ENCODE measurements at places on chromosomes 3 and 15.

- DNase-seq, result no peak
Measured at GRCh38 chr3:130414457-130414856, 69.0 kb downstream of the COL6A5 start.

DNA sequence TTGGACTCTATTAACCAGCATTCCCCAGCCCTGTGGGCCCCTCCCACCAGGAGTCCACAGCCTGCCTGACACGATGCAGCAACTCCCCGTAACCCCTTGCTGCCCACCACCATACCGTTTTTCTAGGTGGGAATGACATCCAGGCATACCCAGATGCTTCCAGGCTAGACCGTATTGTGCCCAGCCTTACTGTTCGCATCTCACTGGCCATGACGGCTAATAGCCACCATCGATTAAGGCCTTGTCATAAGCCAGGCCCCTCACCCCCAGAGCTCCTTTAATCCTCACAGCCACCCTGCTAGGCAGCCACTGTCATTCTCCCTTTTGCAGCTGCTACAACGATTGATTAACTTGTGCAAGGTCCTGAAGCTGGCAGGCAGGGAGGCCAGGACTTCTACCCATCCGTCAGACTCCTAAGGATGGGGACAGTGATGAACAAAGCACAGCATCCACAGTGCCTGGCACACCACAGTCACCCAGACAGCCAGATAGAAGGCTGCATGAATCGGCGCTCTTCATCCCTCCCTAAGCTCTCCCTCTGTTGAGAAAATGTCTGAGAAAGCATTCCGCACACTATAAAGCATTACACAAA lies 60.0 kb upstream of the FLNB start:
- DNase-seq, result no peak

DNA sequence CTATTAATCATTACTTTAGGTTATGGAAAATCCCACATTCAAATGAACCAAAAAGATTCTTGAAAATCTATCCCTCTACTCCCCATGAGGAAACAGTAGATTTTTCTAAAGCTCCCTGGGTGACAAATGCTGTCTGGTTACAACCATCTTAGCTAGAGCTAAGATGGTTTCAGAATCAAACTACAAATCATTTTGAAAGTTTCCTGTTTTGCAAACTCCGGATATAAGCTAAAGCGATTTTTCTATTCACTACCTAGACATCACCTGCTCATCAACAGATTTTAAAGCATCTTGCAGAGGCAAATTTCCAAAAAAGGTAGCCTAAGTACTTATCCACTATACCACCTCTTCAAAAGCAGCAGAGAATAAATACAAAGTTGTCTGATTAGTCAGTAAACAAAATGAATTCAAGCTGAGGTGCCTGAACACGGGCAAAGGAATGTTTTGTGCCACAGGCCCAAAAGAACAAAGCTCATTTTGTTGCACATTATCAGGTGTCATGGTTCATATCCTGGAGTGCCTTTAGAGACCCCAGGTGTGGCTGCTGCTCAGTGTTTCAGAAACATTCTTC lies 204.9 kb downstream of the TNIK start:
- no peak for DNase-seq

- DNase-seq, result no peak
Measured at GRCh38 chr15:95075792-95076677, 844.7 kb downstream of the MCTP2 start.

GRCh38 chr15:42088801-42089640 lies 5.3 kb downstream of the PLA2G4D start:
- no peak for DNase-seq

- no peak for DNase-seq
Measured at GRCh38 chr15:99435113-99435695, 130.6 kb upstream of the MEF2A start.

DNA sequence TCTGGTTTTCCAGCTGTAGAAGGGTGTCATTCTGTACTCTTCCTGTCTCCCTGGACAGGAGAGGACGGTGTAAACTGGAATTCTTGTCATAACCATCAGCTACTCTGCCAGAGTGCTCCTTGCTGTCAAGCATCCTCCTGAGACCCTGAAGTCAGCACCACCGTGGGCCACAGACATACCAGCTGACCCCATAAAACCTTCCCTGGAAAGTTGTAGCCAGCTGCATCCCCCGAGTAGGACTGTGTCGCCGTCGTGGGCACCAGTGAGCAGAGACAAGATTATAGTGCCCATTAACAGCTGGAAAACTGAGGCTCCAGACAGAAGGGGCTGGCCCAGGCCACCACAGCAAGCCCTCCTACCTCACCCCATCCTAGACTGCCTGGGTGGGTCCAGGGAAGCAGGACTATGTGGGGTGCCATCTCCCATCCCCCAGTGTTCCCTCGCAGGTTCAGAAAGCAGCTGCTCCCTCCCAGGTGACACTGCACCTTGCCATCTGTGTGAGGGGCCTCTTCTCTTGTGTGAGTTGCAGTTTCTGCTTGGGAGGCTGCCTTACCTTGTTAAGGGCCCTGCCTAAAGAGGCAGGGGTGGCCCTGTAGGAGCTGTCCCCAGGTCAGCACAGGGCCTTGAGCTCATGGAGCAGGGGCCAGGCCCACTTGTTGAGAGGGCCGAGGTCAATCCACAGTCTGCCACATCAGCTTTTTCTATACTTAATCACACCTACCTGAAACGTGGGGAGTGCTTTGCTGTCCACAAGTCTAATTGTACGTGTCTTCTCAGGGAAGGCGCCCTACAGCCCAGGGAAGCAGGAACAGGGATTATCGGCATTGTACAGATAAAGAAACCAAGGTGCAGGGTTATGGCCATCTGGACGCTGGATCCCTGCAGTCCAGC lies 191.9 kb upstream of the LINGO1 start:
- DNase-seq, result no peak
